ENCODE measurements at places on chromosomes 5 and 9.

DNA sequence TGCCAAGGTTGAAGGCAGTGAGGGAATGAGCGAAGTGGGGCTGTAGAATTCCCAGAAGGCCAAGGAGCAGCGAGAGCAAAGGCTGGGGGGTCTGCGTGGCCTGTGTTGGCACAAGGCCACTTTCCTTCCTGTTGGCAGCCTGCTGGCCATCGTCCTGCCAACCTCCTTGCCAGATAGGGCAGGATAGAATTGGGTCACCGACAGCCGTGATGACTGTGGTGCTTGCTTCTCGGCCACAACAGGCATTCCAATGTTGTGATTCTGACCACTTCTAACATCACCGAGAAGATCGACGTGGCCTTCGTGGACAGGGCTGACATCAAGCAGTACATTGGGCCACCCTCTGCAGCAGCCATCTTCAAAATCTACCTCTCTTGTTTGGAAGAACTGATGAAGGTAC lies 18.9 kb downstream of the TRIP13 start:
- no peak for DNase-seq

- DNase-seq: no peak
Measured at GRCh38 chr5:112006721-112007120, 249.7 kb upstream of the NREP start.

- DNase-seq: no peak
Measured at GRCh38 chr5:29930316-29930715, 1263.2 kb upstream of the CDH6 start.

- no peak for DNase-seq
Measured at GRCh38 chr5:95919658-95920057, 42.0 kb downstream of the ELL2 start.

DNA sequence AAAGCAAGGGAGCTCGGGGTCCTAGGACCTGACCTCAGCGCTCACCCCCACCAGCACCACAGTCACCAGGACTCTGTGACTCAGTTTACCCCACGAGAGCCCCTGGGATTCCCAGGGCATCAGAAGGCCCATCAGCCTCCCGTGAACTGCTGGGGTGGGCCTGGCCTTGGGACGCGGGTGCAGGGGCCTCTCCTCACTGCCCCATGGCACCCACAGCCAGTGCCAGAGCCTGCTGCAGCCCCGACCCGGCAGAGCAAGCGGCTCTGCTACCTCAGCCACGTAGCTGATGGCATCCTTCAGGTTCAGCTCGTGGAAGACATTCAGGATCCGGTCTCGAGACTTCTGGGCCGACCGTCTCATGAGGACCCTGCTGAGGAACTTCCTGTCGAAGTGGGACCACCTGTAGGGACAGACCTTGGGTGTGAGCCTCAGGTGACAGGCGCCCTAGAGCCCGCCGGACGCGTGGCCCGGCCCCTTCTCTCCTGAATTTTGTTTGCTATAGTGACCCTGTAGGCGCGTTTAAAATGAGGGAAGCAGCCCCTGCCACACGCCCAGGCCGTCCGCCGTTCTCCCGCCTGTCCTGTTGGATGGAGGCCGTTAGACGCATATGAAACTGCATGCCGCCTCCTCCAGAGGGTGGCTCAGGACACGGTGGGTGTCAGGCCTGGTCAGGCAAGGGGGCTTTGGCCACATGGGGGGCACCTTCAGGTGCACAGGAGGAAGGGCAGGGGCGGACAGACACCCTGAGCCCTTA lies 36.8 kb downstream of the EXOC3 start:
- DNase-seq: no peak

DNA sequence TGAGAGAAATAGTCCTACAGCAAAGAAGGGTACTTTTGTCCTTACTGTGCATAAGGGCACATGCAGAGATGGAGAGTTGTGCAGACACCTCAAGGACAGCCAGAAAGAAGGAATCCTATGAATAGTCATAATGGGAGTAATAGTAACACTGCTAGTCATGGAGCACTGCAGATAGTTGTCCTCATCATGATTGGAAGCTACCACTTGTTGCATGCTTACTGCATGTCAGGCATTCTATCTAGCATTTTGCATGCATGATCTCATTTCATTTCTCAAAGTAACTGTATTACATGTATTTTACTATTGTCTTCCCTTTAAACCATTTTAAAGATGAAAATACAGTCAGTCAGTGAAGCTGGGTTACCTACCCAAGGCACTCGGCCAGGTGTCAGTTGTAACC lies 81.3 kb downstream of the PIK3R1 start:
- DNase-seq: no peak

DNA sequence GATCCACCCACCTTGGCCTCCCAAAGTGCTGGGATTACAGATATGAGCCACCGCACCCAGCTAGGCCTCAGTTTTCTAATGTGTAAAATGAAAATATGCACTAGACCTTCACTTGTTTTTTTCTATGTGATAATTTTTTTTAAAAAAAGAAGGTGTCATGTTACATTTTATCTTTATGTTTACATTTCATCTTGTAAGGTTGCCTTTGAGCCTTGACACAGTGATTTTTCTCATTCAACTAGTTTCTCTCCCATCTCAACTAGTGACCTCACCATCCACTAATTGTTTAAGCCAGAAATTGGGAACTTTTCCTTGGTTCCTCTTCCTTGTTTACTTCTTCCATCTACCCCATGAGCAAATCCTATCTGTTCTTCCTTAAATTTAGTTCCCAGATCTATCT lies 21.5 kb downstream of the TMC1 start:
- no peak for DNase-seq

DNA sequence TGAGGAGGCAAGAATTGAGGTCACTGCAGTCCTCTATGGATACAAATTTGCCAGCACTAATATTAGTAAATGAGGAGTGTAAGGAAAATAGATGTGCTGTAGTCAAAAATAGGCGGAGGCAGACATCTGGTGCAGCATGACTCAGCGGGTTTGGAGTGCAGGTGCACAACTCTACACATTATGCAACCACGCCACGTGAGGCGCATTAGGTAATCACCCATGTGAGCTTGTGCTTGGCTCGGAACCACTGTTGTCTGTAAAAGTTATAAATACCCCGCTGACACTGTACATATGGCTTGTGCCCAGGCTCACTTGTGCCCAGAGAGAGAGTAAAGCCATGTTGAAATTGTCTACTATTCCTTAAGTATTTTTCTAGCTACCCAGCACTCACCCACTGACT lies 623.5 kb upstream of the NUDT12 start:
- DNase-seq: no peak

- DNase-seq: no peak
Measured at GRCh38 chr5:139798883-139799282, 3.3 kb downstream of the PSD2 start.

DNA sequence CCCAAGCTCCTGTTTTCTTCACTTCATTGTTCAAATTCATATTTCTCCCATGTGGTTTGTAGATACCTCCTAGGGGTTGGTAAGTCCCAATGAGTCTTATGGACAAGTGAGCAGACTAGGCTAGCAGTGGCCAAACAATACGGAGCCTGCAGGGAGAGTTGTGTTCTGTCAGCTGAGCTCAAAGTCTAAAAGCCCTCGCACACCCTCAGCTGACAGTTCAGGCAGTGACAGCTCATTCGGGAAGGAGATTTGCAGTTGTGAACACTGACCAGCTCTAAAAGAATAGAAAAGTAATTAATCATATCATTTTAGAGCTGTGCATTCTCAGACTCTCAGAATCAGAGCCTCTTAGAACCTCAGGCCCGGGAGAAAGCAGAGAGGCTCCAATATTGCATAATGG lies 95.1 kb downstream of the SH3TC2 start:
- no peak for DNase-seq

GRCh38 chr9:4079346-4079745 lies 220.5 kb downstream of the GLIS3 start:
- no peak for DNase-seq

DNA sequence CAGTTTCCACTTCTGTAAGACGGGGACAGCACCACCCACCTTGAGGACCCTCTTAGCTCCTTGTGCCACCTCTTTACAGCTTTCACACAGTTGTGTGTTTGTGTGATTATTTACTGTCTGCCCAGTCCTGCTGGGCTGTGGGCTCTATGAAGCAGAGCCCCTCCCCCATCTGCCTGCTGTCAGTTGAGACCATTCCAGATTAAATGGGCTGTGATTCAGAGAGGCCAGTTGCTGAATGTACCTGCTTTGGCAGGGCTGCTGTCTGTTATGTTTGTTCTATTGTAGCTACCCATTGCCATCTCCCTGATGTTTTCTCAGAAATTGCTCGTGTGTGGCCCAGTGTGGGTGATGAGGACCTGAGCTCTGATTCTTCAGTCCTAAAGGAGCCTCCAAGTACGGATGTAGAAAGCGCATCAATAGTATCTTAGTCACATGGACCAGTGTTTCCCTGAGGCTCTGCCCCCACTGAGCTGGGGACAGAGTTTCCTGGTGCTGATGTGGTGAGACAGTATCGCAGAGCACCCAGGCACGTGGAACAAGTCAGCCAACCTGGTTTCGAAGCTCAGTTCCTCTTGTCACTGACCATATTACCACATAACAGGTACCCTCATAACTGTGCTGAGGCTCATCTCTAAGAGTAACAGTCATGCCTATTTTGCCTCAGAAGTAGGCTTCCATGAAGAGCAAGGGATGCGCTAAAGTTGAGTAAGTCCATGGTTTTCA lies 3.7 kb downstream of the ANGPTL2 start:
- DNase-seq: no peak

GRCh38 chr5:132116072-132116471 lies 42.5 kb downstream of the CSF2 start:
- DNase-seq: no peak

GRCh38 chr9:19290103-19290502 lies 59.6 kb downstream of the DENND4C start:
- DNase-seq: no peak

- no peak for DNase-seq
Measured at GRCh38 chr5:168528521-168529373, at the start of gene FBLL1. Gene FBLL1, plus strand, starts transcription at chr5:168529305. Its CDS starts 200 bp downstream, at chr5:168529505.

GRCh38 chr9:99011161-99011709 lies 67.5 kb downstream of the COL15A1 start:
- DNase-seq: no peak

- DNase-seq: no peak
Measured at GRCh38 chr5:71740015-71740753, 21.1 kb downstream of the CARTPT start.

GRCh38 chr5:162990856-162991497 lies 446.4 kb upstream of the CCNG1 start:
- no peak for DNase-seq

DNA sequence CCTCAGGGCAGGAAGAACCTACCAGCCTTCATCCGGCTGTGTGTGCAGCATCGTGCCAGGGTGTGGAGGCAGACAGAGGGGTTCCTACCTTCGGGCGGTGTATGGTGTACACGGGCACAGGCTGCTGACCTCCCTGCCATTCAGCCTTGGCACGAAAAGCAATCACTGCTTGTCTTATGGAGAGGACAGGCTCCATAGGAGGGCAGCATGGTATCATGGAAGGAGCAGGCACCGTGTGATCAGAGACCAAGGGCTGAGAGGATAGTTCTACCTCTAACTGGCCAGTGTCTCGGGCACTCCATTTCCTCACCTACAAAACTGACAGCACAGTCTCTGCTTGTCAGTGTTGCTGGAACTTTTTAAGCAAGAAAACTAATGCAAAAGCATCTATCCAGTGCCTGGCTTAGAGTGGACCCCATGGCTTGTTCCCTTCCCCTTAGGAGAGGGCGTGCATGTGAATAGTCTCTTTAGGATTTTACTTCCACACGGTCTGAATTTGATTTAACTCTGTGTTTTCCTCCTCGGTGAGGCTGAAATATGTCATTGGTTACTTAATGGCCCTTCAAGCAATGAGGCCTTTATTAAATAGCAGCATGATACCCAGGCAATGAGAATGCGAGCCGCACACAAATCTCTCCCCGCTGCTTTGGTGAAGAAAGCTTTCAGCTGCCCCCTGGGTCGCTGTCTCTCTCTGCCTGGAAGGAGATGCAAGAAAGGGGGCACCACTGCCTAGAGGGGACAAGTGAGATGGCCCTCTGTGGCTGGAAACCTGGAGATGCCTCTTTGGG lies 22.2 kb downstream of the TTLL11 start:
- DNase-seq: no peak

DNA sequence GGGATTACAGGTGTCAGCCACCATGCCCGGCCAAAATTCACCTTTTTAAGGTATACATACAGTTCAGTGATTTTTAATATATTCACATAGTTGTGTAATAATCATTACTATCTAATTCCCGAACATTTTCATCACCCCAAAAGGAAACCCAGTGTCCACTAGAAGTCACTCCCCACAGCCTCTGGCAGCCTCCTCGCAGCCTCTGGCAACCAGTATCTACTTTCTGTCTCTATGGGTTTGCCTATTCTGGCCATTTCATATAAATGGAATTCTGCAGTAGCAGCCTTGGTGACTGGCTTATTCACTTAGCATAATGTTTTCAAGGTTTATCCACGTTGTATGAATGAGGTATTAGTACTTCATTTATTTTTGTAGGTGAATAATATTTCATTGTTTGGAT lies 59.0 kb downstream of the UBAP1 start:
- no peak for DNase-seq

Measured in activated gamma-delta T cell treated with anti-CD3 and anti-CD28 coated beads, Interleukin-2, amount 50 U/mL, for 16 hours (primary cell).